Activated CD4-positive, alpha-beta memory T cell treated with anti-CD3 and anti-CD28 coated beads for 36 hours (primary cell): ENCODE measurements at places on chromosomes 4 and X.

- DNase-seq = no peak
These were observed 64.9 kb upstream of the SCOC start for GRCh38 chr4:140308366-140309123.

DNA sequence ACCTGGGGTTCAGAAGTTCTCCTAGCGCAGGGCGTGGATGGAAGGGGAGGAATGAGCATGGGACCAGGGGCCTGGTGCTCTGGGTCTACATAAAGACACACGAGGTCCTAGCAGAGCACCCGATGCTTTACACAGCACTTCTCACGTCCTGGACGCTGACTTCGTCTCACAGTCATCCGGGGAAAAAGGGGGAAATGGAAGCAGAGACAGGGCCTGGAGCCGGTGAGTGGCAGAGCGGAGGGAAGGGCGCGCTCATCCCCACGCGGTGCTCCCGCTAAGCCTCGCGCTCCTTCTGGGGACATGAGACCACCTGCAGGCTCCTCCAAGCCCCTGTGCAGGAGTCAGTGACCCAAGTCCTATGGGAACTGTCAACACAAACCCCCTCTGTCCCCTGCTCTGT lies 157.7 kb downstream of the AFAP1 start:
- DNase-seq = no peak

- no peak for DNase-seq
These were observed 24.2 kb upstream of the EDNRA start for GRCh38 chr4:147456706-147457105.

- DNase-seq = peak; percentile 36
These were observed 56.7 kb downstream of the DOCK11 start for GRCh38 chrX:118552121-118552900.

DNA sequence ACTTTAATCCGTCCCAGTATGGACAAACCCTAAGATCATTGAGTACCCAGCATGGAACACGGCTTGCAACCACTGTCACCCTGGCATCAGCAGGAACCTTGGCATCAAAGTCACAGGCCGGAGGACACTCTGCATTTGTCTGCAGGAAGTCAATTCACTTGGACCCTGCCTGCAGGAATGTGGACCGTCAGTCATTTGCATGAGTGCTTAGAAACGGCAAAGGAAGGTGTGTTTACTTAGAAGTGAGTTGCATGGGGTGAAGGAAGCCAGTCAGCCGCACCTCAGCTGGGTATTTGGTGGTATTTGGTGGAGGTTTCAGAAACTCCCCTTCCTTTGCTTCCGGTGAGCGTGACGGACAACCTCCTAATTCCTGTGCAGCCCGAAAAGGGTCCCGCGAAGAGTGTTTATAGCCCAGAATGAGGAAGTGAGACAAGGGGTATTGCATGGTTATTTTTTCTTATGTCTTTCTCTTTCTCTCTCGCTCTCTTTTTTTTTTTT lies 15.5 kb downstream of the P2RY8 start:
- DNase-seq = peak; percentile 85

DNA sequence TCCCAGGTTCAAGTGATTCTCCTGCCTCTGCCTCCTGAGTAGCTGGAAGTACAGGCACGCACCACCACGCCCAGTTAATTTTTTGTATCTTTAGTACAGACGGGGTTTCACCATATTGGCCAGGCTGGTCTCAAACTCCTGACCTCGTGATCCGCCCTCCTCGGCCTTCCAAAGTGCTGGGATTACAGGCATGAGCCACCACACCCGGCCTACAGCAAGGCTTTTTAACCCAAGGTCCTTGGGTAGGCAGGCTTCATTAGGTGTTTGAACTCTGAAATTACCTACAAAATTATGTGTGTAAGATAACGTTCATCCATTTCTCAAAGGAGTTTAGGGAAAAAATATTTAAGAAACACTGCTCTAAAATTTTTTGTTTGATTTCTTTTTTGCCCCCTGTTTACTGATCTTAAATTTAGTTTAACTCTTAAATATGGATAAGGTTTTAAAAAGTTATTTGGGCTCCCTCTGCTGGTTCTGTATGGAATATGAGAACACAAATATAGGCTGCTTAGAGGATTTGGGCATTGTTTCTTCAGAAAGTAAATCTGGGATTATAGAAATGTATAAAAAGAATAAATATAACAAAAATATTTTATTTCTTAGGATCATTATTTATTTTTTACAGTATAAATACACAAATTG lies 92.8 kb downstream of the CBR4 start:
- no peak for DNase-seq

GRCh38 chrX:74525116-74525515 lies 89.3 kb downstream of the RLIM start:
- no peak for DNase-seq

GRCh38 chr4:138967313-138967712 lies 48.3 kb upstream of the NOCT start:
- no peak for DNase-seq

DNA sequence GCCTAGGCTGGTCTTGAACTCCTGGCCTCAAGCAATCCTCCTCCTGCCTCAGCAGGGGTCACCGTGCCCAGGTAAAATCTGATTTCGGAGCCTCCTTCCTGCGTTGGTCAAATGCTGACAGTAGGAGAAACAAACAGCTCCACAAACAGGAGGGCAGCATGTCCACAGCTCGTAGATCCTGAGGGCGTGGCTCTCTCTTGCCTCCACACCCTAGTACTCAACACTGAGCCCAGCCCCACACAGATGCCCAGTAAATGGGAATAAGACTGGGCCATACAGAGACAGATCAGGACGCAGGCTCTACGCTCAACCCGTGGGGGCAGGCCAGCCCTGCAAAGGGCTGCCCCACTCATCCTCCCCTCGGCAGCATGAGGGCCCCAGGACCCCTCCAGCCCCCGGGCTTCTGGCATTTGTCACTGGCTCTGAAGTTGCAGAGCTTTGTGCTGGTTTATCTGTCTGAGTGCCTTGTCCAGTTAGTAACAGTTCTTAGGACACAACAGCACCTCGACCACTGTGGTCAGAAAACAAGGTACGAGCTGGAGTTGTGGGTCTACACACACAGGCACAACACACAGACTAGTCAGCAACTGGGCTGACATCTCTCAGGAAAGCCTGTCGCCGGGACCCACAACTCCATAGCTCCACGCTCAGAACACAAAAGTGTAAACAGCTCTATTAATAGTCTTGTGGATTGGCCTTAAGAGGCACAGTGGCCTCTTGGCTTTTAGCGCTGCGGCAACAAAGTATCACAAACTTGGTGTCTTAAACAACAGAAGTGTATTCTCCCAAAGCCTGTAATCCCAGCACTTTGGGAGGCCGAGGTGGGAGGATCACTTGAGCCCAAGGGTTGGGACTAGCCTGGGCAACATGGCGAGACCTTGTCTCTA lies 5.2 kb downstream of the TNIP2 start:
- DNase-seq = no peak
